ENCODE measurements at places on chromosomes 5 and 9. TPM values are rescaled to one million over a fixed set of nuclear protein-coding genes. Genes with fewer than 3 reads are reported as not detected.

GRCh38 chr9:124008694-124009530 is 2.7 kb upstream of the LHX2 start:
- DNase-seq = no peak

GRCh38 chr5:10789021-10789420 is 28.0 kb upstream of the DAP start:
- DNase-seq = peak; percentile 54

DNA sequence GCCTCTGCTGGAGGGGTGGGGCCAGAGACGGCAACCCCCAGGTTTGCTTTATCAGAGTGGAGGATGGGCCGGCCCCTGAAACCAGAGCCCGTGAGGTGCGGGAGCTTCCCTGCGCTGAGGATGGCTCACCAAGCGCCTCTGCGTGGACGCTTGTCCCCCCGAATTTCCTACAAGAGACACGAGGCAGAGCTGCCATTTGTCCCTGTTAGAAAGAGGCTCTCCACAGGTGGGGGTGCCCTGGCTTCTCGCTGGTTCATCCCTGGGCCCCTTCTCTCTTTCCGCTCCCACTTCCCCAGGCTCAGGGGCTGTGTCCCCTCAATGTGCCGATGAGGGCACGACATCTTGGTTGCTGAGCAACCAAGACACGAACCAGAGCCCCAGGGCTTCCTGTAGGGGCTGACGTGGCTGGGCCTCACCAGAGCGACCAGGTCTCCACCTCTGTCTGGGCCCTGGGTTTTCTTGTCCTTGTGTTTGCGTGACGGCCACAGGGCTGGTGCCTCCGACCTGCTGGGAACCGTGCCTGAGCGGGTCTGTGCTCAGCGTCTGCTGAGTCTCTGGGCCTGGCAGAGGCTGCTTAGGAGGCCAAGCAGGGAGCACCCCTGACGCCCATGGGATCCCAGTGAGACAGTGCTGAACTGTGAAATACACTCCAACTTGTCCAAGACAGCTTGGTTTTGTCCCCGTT is 119.6 kb upstream of the COL5A1 start:
- no peak for DNase-seq

GRCh38 chr9:25861421-25861820 is 183.2 kb upstream of the TUSC1 start:
- DNase-seq = peak; percentile 18

GRCh38 chr9:105912863-105913516 is 218.6 kb downstream of the TMEM38B start:
- no peak for DNase-seq

- DNase-seq = no peak
Measured at GRCh38 chr9:4111233-4112008, 188.4 kb downstream of the GLIS3 start.

GRCh38 chr9:21121595-21122251 is 19.9 kb downstream of the IFNW1 start:
- no peak for DNase-seq

GRCh38 chr5:72265032-72265877 is 54.8 kb downstream of the MRPS27 start:
- DNase-seq = no peak

GRCh38 chr5:119951330-119951934 is 322.1 kb downstream of the FAM170A start:
- DNase-seq = no peak

- no peak for DNase-seq
Measured at GRCh38 chr9:22049411-22049810, 40.3 kb upstream of the CDKN2B start.

GRCh38 chr5:139561655-139562451 is 714 bp downstream of the UBE2D2 start:
- DNase-seq = peak; percentile 64

Gene KLF4
- polyA plus RNA-seq = 27.7 TPM

Gene GABBR2
- 1.6 TPM for polyA plus RNA-seq

Gene STKLD1
- polyA plus RNA-seq = 1.9 TPM

All from muscle of back (tissue), 13 donors.